Activated naive CD8-positive, alpha-beta T cell treated with anti-CD3 and anti-CD28 coated beads, Interleukin-2, amount 10 ng/mL, durations not matched to agents 7 days and 5 days (primary cell): ENCODE measurements at places on chromosomes 2 and 18. TPM values are rescaled to one million over a fixed set of nuclear protein-coding genes. Genes with fewer than 3 reads are reported as not detected.

CROCC2 gene
- total RNA-seq: not detected

DNA sequence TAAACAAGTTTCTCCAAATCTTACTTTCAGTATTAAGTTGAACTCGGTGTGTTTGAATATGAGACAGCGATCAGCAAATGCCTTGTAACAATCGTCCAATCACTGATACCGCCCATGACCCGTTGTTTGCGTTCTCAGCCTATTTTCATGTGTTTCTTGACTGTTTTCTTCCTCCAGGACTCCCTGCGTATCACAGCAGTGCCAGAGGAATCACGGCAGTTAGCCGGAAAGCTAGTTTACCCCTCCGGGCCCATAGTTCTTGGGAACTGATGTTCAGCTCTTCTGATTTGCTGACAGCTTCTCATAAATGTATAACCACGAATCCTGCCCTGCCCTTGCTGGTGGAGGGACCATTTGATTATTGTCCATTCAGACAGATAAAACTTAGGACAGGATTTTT is 42.2 kb upstream of the TPO start:
- no peak for DNase-seq

GRCh38 chr2:234827096-234827860 is 124.5 kb upstream of the SH3BP4 start:
- no peak for DNase-seq

GRCh38 chr2:42970151-42970550 is 177.8 kb upstream of the HAAO start:
- DNase-seq: peak; percentile 9

GRCh38 chr2:191247381-191248057 is 2.3 kb downstream of the MYO1B start:
- DNase-seq: no peak

DNA sequence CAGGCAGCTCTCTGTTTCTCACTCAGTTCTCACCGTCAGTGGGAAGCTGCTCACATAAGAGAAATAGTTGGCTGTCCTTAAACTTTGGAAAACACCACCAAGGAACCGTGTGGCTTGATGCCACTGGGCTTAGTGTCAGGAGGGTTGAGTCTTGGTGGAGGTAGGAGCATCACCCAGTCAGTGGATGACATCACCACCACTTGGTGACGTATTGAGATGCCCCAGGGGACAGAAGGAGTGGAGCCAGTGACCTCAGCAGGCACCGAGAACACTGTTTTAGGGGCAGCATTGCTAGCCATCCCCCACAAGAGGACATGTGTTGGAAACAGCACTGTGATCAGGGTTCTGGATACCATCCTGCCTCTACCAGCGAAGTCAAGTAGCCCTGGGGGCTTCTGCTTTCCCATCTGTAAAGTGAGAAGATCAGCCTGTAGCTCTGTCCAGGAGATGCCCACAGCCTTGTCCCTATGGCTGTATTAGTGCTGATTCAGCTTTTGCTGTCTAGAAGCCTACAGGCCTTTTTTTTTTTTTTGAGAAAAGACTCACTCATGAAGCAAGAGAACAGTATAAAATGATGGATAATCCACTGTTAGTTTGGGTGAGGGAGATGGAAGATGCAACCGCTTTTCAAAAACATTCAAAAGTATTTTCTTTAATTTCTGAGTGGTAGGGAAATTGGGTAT is 66.2 kb downstream of the TSN start:
- DNase-seq: no peak

DNA sequence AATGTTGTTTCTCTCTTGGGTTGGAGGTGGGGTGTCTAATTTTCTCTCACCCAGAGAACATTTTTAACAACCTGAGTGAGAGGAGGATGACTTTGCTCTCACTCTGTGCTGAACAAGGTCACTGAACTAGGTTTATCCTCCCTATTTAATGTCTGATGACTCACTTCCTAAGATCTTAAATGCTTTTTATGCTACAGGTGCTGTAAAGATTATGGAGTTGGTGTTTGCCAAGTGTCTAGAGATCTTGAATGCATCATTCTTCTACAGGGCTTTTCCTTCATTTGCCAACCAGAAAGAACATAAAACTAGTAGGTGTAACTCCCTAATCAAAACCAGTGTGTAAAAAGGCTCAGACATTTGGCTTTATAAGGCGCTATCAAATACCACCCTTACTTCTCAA is 350.5 kb upstream of the ETAA1 start:
- no peak for DNase-seq

GALR1 gene
- not detected for total RNA-seq

DNA sequence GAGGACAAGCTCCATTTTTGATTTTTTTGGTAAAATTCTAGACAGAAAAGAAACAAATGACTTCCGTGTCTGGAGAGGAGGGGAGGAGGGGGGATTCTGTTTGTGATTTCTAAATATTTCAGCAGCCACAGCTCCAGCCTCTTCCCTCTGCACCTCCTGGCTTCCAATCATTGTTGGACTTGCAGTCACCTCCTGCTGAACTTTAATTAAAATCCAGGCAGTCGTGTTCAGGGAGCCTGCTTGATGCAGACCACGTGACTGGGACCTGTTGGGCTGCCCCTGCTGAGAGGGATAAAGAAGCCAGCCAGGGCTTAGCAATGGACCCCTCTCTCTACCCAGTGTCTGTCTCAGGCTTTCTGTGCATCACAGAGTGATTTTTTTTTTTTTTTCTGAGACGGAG is 115.1 kb downstream of the SH3BP4 start:
- DNase-seq: no peak

DNA sequence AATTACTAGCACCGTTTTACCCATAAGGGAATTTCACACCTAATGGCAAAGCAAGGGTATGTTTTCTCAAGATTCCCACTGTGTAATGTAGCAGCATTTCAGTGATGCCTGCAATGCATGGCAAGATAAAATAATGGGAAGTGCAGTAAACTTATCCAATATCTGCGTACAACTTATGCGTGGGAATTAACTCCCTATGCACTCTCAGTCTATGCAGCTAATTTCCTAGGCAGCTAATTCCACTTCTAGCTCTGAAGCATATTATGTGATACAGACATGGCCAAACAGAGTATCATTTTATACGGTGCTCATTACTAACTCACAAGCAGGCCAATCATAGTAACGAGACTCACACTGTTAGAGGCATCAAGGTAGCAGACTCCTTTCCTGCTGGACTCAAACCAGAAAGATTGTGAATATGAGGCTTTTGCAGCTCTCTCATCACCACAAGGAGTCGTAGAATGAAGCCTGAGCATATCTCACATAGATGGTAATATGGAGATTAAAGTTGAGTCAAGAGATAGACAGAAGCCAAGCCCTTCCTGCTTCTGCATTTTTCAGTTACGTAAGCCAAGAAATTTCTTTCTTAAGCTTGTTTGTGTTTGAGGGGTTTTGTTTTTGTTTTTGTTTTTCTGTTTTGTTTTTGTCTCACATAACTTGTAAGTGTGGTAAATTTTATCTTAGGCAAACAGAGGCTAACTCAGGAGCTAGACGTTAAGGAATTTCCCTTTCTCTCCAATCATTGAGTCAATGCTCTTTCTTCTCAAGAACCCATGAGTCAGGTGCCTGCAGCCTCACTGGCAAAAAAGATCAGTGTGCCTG is 34.8 kb upstream of the ITGAV start:
- DNase-seq: no peak

- no peak for DNase-seq
Measured at GRCh38 chr2:222776792-222777191, 84.0 kb upstream of the ACSL3 start.

DNA sequence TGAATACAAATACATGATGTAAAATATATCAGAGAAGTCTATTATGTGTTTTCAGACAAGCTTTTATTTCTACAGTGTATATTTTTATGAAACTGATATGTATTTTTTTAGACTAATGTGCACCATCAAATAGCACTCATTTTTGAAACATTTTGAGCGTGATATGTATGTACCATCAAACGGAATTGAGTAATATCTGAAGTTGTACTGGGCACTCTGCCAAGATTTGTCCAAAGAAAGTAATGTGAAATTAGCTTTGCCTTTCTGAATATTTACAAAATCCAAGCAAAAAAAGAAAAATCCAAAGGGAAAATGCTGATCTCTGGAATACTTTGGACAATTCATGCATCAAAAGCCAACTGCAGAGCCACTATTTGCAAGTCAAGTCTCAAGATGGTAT is 972.0 kb downstream of the DPP10 start:
- DNase-seq: no peak

GRCh38 chr2:163808406-163808805 is 72.6 kb upstream of the FIGN start:
- DNase-seq: no peak
